ENCODE measurements at places on chromosomes 7 and 10. TPM values are rescaled to one million over a fixed set of nuclear protein-coding genes. Genes with fewer than 3 reads are reported as not detected.

Gene FRAT2
- 19.9 TPM for polyA plus RNA-seq

DNA sequence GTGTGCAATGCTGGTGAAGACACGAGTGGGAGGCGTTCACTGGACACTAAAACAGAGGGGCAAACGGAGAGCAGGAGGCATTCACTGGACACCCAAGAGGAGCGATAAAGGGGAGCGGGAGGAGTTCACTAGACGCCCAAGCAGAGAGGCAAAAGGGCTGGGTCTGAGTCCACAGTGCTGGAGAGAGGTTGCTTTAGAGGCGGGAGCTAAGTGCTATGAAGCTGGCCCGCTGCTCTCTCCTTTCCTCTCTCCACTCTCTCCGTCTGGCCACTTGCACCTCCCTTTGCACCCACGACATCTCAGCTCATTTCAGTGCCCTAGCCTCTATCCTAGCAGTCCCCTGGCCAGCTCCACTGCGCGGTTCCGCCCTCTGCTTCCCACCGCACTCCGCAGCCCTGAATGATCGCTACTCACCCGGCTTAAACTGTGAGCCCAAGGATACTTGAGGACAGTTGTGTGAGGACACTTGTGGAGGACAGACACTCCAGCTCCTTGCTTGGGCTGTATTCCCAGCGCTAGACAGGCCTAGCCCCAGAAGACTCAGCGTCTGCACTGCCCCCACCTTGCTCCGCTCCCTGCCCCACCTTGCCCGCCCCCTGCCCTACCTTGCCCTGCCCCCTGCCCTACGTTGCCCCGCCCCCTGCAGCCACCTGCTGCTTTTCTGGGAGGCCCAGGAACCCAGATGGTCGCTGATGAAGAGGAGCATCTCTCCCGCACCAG is 78.8 kb upstream of the CPXM2 start:
- H3K27me3 ChIP-seq = peaks cover 45% of the 10 kb centered on the region
- no peak overlapping the region for H3K4me3 ChIP-seq
- no peaks in the 10 kb centered on the region for H3K36me3 ChIP-seq
- H3K27ac ChIP-seq = no peak overlapping the region

Gene ACTL6B
- polyA plus RNA-seq = not detected

Gene ZNF273
- 3.0 TPM for polyA plus RNA-seq

Gene ADCYAP1R1
- 0.06 TPM for polyA plus RNA-seq

Gene FGL2
- polyA plus RNA-seq = 13.2 TPM

- DNase-seq = no peak
- H3K27me3 ChIP-seq = no peaks in the 10 kb centered on the region
- H3K36me3 ChIP-seq = no peaks in the 10 kb centered on the region
Measured at GRCh38 chr10:48487244-48487643, 117.6 kb downstream of the ARHGAP22 start.

DNA sequence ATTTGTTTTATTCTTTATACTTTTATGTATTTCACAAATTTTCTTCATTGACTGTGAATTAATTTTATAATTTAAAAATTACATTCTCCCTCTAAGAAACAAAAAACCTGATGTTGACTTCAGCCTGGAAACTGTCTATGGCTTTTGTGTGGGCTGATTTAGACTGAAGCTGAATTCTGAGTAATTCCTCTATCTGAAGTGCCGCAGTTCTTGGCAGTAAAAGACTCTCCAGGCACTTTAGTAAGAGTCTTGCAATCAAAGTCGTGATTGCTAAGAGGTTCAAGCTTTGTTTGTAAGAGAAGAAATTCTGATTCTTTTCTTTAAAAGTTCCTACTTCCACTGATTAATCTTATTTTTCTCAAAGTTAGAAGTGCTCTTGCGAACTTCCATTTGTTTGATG is 3.4 kb upstream of the CEP41 start:
- DNase-seq = no peak
- no peaks in the 10 kb centered on the region for H3K27me3 ChIP-seq
- no peak overlapping the region for H3K27ac ChIP-seq

DNA sequence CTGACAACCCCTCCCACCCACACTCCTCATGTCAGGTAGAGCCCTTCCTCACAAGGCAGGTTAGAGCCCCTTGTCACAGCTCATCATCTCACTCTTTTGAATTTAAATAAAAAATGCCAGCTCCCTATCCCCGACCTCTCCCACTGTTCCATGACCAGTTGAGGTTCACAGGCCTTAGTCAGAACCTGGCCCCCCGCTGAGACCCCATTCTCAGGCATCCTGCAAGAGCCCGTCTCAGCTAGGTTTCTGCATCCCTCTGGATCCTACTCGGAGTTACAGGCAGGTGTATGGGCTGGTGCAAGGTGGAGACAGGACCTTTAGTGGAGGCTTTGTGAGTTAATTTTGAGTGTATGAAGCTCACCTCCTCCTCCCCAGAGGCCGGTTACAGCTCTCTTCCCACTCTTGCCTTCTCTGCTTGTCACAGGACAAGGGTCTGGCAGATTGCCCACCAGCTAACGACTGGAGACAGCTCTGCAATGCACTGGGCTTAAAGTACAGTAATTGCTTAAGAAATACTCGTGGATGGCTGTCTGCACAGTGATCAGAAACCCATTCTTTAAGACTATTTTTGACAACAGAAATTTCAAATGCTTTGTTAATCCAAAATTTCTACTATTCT is 394.9 kb upstream of the DPP6 start:
- H3K27me3 ChIP-seq = no peaks in the 10 kb centered on the region
- no peak for DNase-seq
- H3K27ac ChIP-seq = no peak overlapping the region
- no peaks in the 10 kb centered on the region for H3K36me3 ChIP-seq
- no peaks in the 10 kb centered on the region for H3K4me1 ChIP-seq

Gene ZNF789
- polyA plus RNA-seq = 22.5 TPM

Gene MRPS16
- 49.8 TPM for polyA plus RNA-seq

Gene GIMAP1
- polyA plus RNA-seq = 8.7 TPM

GRCh38 chr7:125908711-125909110 is 979.1 kb upstream of the POT1 start:
- no peaks in the 10 kb centered on the region for H3K36me3 ChIP-seq
- DNase-seq = no peak
- no peak overlapping the region for H3K27ac ChIP-seq
- H3K4me1 ChIP-seq = no peaks in the 10 kb centered on the region
- H3K27me3 ChIP-seq = no peaks in the 10 kb centered on the region

DNA sequence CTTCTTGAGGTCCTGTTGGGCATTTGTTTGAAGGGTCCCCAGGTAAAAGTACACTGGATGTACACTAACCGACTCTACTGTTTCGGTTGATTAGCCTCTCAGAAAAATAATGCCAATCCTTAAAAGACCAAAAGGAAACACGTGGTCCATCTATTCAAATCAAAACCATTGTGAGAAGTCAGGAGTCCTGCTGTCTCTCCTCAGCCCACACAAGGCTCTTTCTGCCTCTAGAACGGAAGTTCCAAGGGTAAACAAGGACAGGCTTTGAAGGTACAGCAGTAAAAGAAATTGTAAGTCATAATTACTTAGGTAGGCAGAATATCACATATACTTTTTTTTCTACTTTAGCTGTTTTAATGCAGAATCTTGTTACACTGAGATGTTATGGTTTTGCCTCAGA is 71.7 kb upstream of the TPK1 start:
- H3K27me3 ChIP-seq = no peaks in the 10 kb centered on the region
- no peak overlapping the region for H3K4me3 ChIP-seq
- peaks cover 7% of the 10 kb centered on the region for H3K4me1 ChIP-seq
- DNase-seq = no peak

DNA sequence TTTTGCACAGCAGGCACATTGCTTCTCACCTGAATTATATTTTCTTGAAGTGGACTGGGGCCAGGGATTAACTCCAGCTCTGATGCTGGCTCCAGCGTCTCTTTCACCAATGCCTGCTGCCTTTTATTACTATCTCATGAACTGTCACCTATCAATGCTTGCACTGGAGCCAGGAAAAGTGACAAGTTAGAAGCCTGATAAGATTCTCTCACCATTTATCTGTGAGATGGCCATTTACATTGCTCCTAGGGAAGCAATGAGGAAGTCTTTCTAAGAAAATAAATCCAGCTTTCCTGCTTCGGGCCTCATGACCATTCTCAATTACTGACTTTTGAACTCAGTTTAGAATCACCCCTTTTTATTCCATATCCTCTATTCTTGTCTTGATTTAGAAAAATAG is 48.5 kb upstream of the LRRTM3 start:
- H3K4me1 ChIP-seq = no peaks in the 10 kb centered on the region
- DNase-seq = no peak
- no peak overlapping the region for H3K4me3 ChIP-seq
- no peak overlapping the region for H3K27ac ChIP-seq
- H3K27me3 ChIP-seq = no peaks in the 10 kb centered on the region

GRCh38 chr10:56586461-56586891 is 225.4 kb upstream of the ZWINT start:
- no peaks in the 10 kb centered on the region for H3K36me3 ChIP-seq
- no peak overlapping the region for H3K27ac ChIP-seq
- H3K4me3 ChIP-seq = no peak overlapping the region
- no peaks in the 10 kb centered on the region for H3K27me3 ChIP-seq

DNA sequence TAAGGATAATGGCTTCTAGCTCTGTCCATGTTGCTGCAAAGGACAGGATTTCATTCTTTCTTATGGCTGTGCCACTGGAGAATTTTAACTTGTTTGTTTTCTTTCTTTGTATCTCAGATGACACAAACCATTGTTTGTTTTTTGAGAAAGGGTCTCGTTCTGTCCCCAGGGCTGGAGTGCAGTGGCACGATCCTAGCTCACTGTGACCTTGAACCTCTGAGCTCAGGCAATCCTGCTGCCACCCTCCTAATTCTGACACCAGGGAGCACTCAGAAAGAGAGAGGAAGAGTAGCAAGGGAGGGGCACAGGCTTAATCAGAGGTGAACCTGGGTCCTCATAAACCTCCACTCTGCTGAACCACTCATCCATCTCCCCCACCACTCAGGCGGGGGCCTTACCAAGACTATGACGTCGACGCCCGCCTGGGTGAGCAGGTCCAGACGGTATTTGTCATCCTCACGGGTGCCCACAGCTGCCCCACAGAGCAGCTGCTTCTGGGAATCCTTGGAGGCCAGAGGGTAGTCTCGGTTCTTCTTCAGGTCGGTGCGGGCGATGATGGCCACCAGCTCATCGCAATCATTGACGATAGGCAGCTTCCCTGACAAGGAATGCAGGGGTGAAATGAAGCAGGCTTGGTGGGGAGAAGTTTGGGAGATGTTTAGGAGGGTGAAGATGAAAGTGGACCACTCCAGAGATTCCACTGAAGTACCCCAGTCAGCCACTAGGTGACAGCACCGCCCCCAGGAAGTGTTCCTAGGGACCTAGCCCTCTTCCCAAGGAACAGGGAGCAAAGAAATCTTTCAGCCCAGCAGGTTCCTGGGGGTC is 11.6 kb downstream of the IMPDH1 start:
- H3K4me1 ChIP-seq = no peaks in the 10 kb centered on the region
- no peak overlapping the region for H3K4me3 ChIP-seq
- DNase-seq = no peak
- no peak overlapping the region for H3K27ac ChIP-seq
- H3K27me3 ChIP-seq = no peaks in the 10 kb centered on the region
- H3K36me3 ChIP-seq = peaks cover 81% of the 10 kb centered on the region

- no peaks in the 10 kb centered on the region for H3K36me3 ChIP-seq
- peaks cover 5% of the 10 kb centered on the region for H3K4me1 ChIP-seq
- DNase-seq = no peak
- H3K4me3 ChIP-seq = no peak overlapping the region
- no peak overlapping the region for H3K27ac ChIP-seq
- no peaks in the 10 kb centered on the region for H3K27me3 ChIP-seq
Measured at GRCh38 chr7:117065571-117066150, 112.4 kb downstream of the ST7 start.

Gene CPA5
- 0.26 TPM for polyA plus RNA-seq

GRCh38 chr7:44396931-44397545 is 71.6 kb upstream of the CAMK2B start:
- no peak overlapping the region for H3K27ac ChIP-seq
- peaks cover 17% of the 10 kb centered on the region for H3K4me1 ChIP-seq
- DNase-seq = no peak

GRCh38 chr7:15747301-15747700 is 60.8 kb upstream of the MEOX2 start:
- no peaks in the 10 kb centered on the region for H3K27me3 ChIP-seq
- no peak overlapping the region for H3K27ac ChIP-seq
- no peak for DNase-seq
- H3K36me3 ChIP-seq = no peaks in the 10 kb centered on the region
- no peak overlapping the region for H3K4me3 ChIP-seq

DNA sequence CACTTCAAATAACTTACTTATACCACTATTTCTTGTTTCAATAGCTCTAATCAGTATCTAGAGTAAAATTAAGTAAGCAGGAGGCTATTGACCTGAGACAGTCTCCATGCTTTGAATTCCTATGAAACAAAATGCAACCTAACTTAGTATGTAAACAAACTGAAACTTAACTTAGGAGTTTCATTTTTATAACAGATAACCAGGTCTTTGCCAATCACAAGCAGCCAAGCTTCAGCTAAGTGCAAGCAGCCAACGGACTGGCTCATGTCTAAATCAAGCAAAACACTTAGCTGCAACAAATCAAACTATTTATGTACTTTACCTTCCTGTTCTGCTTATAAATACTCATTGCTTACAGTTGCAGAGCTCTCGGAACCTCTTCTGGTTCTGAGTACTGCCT is 4.4 kb upstream of the GSTK1 start:
- no peaks in the 10 kb centered on the region for H3K36me3 ChIP-seq
- H3K27ac ChIP-seq = peak overlapping the region; percentile 59
- H3K4me3 ChIP-seq = no peak overlapping the region
- peaks cover 27% of the 10 kb centered on the region for H3K4me1 ChIP-seq
- H3K27me3 ChIP-seq = no peaks in the 10 kb centered on the region
- DNase-seq = no peak

Gene WIPF3
- 0.58 TPM for polyA plus RNA-seq

GRCh38 chr10:3765146-3765545 is 19.9 kb downstream of the KLF6 start:
- H3K27ac ChIP-seq = peak overlapping the region; percentile 60
- no peak overlapping the region for H3K4me3 ChIP-seq
- H3K27me3 ChIP-seq = no peaks in the 10 kb centered on the region
- H3K36me3 ChIP-seq = no peaks in the 10 kb centered on the region

DNA sequence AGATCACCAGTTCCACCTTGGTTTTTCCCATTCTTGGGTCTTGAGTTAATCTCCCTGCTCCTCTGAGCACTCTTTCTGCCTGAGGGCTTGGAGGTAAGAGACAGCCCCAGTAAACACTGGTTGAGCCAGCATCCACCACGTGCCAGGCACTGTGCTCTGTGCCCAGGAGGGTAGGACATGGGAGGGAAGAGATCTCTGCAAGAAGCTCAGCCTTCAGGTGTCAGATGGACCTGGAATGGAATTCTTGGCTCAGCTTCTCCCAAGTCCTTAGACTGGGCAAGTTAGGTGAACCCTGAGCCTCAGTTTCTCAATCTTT is 2.5 kb downstream of the ZYX start:
- no peak for DNase-seq
- peaks cover 84% of the 10 kb centered on the region for H3K4me1 ChIP-seq
- H3K27ac ChIP-seq = peak overlapping the region; percentile 98

Gene ASAH2
- polyA plus RNA-seq = 0.04 TPM

- H3K27ac ChIP-seq = no peak overlapping the region
- no peaks in the 10 kb centered on the region for H3K36me3 ChIP-seq
- H3K4me1 ChIP-seq = no peaks in the 10 kb centered on the region
- no peak for DNase-seq
- no peak overlapping the region for H3K4me3 ChIP-seq
Measured at GRCh38 chr7:41142904-41143473, 559.9 kb downstream of the INHBA start.

Gene GRID2IP
- 0.16 TPM for polyA plus RNA-seq

- H3K27ac ChIP-seq = no peak overlapping the region
- no peak overlapping the region for H3K4me3 ChIP-seq
- no peaks in the 10 kb centered on the region for H3K27me3 ChIP-seq
- peaks cover 95% of the 10 kb centered on the region for H3K4me1 ChIP-seq
Measured at GRCh38 chr7:139734395-139734794, 43.4 kb downstream of the HIPK2 start.
